Activated naive CD8-positive, alpha-beta T cell treated with anti-CD3 and anti-CD28 coated beads, Interleukin-2, amount 50 U/mL, for 16 hours (primary cell): ENCODE measurements at places on chromosomes 16 and 17.
A peak's percentile ranks its signal among the peaks of the same experiment; 100 is the strongest.

DNA sequence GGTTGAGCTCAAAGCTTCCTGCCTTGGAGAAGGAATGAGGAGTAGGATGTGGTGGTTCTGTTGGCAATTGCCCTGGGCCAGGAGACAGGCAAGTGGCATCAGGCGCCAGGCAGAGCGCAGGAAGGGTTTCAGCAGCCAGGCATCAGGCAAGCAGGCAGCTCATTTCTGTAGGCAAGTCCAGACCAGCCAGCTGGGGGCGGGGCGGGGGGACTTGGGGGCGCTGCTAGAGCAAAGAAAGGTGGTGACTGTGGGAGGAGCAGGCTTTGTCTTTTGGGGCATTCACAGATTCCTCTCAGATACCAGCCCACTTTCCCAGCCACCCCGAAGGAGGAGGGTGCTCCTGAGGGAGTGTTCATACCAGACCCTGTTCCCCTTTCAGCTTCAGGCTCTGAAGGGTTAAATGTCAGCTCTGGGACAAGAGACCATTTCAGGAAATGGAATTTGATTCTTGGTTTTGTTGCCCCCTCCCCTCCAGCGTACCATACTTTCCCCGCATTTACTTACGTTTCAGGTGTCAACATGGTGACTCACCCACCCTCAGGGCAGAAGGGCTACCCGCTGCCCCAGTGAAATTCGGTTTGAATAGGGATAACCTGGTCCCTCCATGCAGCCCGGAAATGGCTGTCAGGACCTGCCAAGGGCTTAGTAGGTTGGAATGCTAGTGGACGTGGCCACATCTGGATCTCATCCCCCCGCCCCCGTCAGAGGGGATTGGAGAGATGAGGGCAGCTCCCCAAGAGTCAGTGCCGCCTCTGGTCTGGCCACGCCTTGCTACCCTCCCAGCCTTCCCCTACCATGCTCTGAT lies 13.2 kb downstream of the NGFR start:
- DNase-seq: no peak

- DNase-seq: no peak
Observed at GRCh38 chr16:1834096-1834495, 7.1 kb downstream of the FAHD1 start.

GRCh38 chr17:15650741-15651582 lies 31.5 kb upstream of the FBXW10B start:
- no peak for DNase-seq

- DNase-seq: no peak
Observed at GRCh38 chr17:63550817-63551639, 751 bp downstream of the DCAF7 start.

DNA sequence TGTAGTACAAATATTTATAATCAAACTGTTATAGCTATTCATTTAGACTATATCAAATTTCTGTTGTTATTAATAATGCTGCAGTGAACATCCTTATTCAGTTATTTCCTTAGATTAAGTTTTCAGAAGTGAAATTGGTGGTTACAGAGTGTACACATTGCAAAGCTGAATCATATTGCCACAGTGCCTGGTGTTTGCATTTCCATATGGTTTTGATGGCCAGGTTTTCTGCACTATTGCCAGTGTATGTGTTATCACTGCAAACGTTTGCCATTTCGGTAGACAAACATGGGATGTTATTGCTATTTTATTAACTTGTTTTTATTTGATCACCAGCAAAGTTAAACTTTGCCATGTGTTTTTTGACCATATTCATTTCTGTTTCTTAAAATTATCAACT lies 259.4 kb downstream of the CDH13 start:
- DNase-seq: no peak

GRCh38 chr16:66020046-66020445 lies 346.4 kb upstream of the CDH5 start:
- no peak for DNase-seq

DNA sequence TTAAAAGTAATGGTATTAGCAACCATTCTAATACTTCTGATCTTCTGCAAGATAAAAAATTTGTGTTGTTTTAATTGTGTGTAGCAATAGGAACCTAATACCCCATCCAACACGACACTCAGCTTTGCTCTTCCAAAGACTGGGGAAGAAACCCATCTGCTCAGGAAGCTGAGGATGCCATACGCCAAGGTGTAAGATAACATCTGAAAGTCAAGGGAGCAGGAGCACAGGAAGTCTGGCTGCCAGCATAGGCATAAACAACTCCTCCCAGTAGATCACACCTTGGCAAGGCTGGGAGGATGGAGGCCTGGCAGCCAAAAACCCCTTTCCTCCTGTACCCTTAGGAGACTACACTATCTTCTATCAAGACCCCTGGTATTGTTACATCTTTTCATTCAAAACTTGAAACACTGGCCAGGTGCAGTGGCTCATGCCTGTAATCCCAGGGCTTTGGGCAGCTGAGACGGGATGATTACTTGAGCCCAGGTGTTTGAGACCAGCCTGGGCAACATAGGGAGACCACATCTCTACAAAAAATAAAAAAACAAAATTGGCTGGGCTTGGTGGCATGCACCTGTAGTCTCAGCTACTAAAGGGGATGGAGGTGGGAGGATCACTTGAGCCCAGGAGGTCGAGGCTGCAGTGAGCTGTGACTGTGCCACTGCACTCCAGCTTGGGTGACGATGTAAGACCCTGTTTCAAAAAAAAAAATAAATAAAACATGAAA lies 5.7 kb upstream of the SPHK1 start:
- DNase-seq: no peak

DNA sequence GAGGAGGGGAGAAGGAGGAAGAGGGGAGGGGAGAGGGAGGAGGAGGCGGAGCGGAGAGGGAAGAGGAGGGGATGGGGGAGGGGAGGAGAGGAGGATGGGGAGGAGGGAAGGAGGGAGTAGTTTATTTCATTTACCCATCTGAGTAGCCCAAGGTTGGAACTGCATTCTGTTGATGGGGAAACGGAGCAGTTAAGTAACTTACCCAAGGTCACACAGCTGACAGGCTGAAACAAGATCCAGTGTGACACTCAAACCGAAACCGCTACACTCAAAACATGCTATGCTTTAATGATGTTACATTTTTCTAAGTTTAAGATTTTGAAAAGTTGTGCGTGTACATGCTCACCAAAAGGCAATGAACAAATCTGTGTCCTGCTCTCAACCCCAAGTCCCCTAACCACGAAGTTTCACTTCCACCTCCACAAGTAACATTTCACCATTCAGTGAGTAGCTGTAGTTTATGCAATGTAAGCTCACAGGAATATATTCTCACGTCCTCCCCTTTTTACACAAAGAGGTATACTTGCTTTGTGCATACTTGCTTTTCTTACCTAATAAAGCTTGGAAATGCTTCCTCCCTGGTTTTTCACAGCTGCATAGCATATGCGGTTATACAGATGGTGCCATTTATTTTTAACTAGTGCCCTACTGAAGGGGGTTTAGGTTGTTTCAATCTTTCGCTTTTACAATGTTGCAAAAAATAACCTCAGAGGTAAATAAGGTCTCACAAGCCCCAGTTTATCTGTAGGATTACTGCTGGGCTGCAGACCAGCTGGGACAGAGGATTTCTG lies 275.3 kb downstream of the PARN start:
- no peak for DNase-seq

DNA sequence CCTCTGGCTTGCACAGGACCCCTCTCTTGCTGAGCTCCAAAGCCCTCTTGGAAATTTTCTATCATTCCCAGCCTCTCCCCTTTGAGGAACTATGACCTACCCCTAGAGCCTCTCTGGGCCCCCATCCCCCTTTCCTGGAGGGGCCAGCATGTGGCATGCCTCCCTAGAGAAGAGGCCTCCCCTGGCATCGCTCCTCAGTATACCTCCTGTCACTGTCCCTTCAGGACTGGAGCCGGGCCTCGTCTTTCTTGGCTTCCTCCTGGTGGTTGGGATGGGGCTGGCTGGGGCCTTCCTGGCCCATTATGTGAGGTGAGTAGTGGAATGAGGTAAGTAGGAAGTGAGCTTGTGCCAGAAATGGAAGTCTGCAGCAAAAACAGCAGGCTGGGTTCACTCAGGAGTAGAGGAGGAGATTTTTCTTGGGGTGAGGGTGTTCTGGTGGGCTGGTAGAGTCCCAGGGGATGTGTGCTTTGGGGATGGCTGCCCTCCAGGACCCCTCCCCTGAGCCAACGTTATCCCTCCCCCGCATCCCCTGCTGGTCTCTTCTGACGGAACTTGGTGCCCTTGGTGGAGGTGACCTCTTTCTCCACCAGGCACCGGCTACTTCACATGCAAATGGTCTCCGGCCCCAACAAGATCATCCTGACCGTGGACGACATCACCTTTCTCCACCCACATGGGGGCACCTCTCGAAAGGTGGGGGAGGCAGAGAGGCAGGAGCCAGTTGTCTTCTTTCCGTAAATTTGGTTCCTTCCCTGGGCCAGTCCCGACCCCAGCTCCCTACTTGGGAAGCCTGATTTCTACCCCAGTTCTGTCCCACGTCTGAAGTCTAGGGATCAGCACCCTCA lies 4.6 kb downstream of the GUCY2D start:
- no peak for DNase-seq

- DNase-seq: no peak
Observed at GRCh38 chr17:49963626-49964302, 5.2 kb upstream of the DLX4 start.

DNA sequence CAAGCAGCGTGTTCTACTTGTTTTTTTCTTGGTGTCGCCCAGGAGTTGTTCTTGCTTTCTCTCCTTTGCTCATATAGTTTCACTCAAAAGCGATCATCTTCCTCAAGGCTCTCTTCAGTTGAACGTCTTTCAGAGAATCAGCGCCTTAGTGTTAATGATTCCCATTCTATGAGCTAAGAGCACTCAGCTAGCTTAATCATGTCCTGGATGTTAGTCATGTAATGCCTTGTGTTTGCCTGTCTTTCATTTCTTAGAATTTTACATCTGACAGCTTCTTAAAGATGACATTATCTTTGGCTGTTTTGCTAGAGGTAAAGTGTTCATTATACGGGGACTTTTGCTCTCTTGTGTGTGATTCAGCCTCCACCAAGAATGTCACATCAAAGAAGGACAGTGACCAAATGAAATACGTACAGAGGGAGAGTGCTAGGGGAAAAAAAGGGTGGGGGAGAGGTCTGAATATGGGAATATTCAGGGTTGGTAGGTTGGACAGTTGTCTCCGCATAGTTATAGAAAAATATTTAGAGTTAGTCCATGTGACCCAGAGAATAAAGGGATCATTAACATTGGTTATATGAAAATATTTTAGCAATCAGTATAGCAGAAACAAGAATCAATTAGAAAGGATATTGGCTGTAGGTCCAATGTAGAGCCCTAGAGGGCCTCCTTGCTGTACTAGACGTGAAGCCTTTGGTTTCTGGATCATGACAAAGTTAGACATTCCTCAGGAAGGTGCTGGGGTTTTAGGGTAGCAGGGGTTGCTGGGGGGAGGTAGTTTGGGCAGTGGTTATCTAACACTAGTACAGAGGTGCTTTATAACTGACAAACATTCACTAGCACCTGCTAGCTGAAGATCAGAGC lies 31.9 kb upstream of the ANKFN1 start:
- DNase-seq: no peak

DNA sequence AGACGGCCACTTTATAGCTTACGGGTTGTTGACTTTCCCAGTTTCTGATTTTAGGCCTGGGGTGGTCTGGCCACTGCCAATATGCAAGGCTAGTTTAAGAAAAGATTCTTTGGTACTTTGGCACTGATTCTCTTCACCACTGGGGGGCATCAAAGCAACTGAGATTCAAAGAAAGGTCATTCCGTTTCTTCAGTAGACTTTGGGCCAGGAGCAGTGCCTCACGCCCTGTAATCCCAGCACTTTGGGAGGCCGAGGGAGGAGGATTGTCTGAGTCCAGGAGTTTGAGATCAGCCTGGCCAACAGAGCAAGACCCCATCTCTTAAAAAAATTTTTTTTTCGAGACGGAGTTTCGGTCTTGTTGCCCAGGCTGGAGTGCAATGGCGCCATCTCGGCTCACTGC lies 53.0 kb downstream of the RPA1 start:
- DNase-seq: no peak

- no peak for DNase-seq
Observed at GRCh38 chr17:53971361-53971760, 148.6 kb downstream of the KIF2B start.

DNA sequence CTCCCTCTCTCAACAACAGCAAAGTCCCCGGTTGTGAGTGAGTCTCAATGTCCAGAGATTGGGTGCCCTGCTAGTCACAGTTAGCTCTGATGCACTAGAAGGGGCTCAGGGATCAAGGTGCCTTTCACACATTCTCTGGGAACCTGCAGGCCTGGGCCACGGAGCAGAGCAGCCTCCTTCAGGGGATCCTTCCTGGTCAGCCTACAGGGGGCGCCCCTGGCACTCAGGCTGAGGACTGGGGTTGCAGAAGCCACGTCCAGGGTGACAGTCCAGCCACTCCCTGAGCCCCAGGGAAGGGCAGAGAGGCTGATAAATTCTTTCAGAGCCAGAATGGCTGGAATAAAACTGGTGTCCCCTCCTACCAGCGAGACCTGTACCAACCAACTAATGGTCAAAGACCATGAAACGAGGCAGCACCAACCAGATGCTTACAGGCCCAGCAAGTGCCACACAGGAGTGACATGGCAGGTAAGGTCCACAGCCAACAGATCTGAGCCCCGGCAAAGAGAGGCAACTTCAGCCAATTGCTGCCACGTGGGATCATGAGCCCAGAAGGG lies 43.5 kb downstream of the ST3GAL2 start:
- DNase-seq: peak; percentile 25

GRCh38 chr16:56309008-56309407 lies 116.3 kb downstream of the AMFR start:
- DNase-seq: no peak

- DNase-seq: no peak
Observed at GRCh38 chr16:59878999-59879398, 1144.9 kb upstream of the GOT2 start.

- DNase-seq: no peak
Observed at GRCh38 chr16:57049678-57050077, 42.7 kb upstream of the CPNE2 start.

DNA sequence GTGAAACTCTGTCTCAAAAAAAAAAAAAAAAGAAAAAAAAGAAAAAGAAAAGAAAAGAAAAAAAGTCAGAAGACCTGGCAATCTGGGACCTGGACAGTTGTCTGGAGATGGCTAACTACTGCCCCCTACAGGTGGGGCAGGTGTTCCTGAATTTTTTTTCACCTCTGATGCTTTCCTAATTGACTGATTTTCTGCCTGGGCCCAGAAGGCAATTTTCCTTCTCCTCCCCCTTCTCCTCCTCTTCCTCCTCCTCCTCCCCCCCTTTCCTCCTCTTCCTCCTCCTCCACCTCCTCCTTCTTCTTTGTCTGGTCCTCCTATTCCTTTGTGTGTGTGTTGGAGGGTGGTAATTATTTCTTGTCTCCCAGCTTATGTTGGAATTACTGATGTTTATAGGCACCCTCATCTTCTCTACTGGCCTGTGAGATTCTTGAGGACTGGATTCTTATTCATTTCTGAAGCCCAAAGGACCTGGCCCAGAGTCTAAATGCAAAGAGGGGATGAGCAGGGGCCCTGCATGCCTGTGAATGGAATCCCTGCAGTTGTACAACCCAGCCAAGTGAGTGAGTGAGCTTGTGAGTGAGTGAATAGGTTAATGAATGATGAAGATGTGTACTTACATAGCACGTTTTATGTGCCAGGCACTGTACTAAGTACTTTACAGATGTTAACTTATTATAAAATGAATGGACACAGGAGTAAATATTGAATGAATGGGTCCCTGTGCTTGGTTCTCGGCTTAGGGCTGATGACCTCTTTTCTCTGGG lies 26.9 kb downstream of the IRX5 start:
- DNase-seq: no peak

GRCh38 chr16:31471875-31472708 lies at the start of gene TGFB1I1:
Gene TGFB1I1 (plus strand): TSS chr16:31472152. CDS start chr16:31472189, 37 bp downstream.
- DNase-seq: no peak
